ENCODE measurements at places on chromosomes 1 and 21.

- no peak for DNase-seq
Observed at GRCh38 chr1:232386294-232386693, 243.6 kb downstream of the SIPA1L2 start.

GRCh38 chr1:1285611-1286311 is 5.5 kb downstream of the SCNN1D start:
- no peak for DNase-seq

DNA sequence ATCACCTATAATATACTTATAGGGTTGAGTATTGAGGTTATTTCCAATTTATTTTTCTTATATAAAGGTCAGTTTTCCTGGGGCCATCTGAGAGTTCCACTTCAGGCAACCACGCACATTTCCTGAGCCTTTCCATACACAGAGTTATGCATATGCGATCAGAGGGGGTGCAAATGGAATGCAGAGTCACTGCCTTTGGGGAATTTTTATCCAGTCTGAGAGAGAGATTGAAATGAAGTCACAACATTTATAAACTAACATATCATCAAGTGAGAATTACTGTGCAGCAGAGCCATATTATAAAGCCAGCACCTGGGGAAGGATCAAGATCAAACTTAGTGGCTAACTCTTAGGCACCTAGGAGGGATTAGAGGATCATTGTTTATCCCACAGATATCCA is 299.9 kb upstream of the PLXNA2 start:
- DNase-seq = no peak

DNA sequence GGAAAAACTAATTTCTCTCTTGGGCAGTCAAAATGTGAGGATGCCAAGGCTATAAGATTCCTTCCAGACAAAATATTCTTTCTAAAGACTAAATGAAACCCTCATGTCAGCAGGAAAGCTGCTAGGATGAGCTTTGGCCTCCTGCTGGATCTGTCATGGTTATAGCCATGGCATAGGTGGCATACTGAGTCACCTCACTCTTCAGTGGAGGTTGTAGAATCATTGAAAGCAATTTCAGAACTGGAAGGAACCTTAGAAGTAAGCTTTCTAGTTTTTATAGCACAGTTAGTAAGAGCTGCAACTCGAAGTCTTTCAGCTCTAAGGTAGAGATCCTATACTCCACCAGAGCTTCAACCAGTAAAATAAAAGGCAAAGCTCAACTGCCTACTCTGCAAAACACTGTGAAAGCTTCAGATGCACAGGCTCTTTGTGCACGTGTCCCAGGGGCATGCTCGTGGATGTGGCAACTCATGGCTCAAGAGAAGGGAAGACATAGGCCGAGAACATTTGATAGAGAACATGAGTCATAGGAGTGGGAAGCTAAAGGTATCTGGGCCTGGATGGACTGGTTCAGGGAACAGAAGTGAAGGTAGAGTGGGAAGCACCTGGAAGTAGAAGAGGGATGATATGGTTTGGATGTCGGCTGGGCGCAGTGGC is 5.8 kb downstream of the AVPR1B start:
- no peak for DNase-seq

Data from cerebellar nuclear complex (tissue), 1 donor.